ENCODE measurements at places on chromosomes 12 and 14.
A peak's percentile ranks its signal among the peaks of the same experiment; 100 is the strongest.

- DNase-seq: peak; percentile 67
Observed at GRCh38 chr12:120121766-120122293, 5.3 kb upstream of the RAB35 start.

DNA sequence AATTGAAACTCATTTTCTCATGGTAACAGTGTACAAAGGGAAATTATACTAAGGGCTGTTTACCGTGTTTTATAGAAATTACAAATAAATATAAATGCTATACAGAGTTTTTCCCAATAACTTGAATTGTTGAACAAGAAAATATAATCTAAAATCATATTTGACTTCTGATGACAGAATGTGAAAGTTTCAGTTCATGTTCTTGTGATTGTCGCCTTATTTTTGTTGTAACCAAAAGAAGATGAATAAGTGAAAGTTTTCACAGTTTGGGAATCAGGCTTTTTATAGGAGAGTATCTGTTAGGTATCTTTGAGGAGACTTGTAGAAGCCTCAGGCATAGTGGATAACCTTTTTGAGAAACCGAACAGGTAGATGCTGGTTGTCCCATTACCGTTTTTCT lies 28.1 kb downstream of the ANO6 start:
- DNase-seq: no peak

- no peak for DNase-seq
Observed at GRCh38 chr12:11651381-11651780, 1.9 kb downstream of the ETV6 start.

- no peak for DNase-seq
Observed at GRCh38 chr12:80121661-80122060, 22.3 kb downstream of the OTOGL start.

GRCh38 chr12:116161588-116161987 lies 115.9 kb downstream of the MED13L start:
- no peak for DNase-seq

DNA sequence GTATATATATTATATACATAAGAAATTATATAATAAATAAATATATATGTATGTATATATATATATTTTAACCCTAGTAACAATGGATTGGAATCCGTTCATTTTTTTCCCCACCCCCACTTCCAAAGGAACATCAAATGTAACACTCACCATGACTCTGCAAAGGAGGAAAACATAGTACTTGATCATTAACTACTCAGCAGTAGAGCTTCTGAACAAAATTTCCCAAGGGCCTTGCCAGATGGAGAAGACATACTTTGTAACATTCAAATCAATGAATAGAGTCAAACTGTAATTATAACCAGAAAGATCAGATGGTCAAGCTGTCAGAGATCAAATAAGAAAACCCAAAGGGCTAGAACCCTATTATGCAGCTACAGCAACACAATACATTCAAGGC lies 126.0 kb upstream of the CNTN1 start:
- DNase-seq: no peak
